Right cardiac atrium (tissue), 5 donors: ENCODE measurements at places on chromosomes 11 and 22. TPM values are rescaled to one million over a fixed set of nuclear protein-coding genes. Genes with fewer than 3 reads are reported as not detected.

GRCh38 chr11:120344302-120345004, 8.2 kb downstream of the ARHGEF12 start:
- no peak for DNase-seq

SF1 gene
- 72.8 TPM for polyA plus RNA-seq

DNA sequence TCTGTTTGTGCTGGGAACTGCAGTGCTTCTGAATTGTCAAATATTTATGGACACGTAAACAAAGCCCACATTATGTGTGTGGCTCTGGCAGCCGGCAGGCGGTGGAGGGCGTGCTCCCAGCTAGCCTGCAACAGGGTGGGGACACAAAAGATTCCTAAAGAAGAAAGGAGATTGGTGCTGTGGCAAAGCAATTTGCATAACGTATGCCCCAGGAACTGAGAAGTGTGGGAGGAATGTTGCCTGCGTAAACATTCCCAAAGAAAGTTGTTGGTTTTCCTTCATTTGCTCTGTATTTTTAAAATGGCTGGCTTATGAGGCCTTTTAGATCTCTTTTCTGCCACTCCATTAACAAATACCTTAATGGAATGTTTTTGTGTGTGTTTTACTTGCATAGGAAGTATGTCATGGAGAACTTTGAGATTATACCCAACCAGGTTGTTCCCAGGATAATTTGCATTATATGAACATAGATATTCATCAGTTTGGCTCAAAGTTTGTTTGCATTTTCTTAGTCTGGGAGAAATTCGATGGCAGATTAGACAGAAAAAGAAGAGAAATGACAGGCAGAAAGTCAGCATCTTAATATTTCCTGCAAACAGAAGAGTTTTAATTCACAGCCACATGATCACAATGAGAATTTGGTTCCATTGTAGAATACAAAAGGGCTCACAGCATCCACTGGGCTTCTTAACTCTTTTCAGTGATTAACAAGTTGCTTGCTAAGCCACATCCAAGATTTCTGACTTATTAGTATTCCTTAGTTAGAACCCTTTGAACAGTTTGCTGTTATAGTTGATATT, 41.8 kb upstream of the DLAT start:
- no peak for DNase-seq

DNA sequence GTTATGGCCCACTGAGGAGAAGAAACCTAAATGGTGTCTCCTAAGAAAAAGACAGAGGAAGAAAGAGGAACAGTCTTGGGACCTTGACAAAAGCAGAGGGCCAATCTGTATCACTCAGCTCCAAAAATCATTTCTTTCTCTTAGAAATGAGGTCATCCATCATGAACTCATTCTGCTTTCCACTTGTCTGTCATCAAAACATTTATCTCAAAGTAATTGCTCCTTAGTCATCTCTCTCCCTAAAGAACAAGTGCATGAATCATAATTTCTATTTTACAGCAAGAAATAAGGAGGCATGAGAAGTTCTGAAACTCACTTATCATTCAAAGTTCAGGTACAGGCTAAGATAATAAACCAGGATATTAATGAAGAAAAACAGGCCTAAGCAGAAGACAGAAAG, 375.6 kb downstream of the KCNA4 start:
- no peak for DNase-seq

POU2AF3 gene
- polyA plus RNA-seq, result 0.61 TPM

GRCh38 chr22:25282671-25283561, 63.5 kb downstream of the CRYBB2 start:
- no peak for DNase-seq

DNA sequence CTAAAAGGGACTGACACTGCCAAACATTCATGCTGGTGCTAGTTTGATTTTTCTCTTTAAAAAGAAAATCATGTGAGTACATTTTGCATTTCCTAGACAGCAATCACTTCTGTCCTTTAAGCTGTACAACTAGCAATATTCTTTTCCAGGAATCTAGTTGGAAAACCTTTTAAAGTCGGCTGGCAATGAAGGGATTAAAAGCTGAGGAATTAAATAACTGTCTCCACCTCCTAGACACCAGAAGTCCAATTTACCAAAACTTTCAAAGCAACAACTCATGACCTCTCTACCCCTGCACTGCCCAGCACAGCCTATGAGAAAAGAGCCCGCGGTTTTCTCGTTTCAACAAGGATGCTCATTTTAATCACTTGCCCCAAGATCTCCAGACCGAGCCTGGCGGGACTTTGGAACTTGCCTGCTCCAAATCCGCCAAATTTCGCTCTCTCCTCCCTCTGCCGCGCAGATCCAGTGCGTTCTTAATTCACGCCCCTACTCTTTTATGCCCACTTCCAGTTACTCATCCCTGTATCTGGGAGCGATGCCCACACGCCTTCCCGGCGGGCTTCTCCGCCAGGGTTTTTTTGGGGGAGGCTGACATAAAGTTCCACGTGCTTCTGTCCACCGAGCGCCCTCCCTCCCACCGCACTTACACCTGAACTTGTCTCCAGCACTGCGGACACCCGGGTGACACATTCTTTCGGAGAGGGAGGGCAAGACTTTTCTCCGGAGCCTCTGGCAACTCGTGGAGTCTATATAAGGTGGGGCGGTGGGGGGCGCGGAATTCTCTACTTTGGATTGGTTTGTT, 2.5 kb downstream of the MPPED2 start:
- DNase-seq, result peak; percentile 19

PGM2L1 gene
- polyA plus RNA-seq, result 0.84 TPM

DNA sequence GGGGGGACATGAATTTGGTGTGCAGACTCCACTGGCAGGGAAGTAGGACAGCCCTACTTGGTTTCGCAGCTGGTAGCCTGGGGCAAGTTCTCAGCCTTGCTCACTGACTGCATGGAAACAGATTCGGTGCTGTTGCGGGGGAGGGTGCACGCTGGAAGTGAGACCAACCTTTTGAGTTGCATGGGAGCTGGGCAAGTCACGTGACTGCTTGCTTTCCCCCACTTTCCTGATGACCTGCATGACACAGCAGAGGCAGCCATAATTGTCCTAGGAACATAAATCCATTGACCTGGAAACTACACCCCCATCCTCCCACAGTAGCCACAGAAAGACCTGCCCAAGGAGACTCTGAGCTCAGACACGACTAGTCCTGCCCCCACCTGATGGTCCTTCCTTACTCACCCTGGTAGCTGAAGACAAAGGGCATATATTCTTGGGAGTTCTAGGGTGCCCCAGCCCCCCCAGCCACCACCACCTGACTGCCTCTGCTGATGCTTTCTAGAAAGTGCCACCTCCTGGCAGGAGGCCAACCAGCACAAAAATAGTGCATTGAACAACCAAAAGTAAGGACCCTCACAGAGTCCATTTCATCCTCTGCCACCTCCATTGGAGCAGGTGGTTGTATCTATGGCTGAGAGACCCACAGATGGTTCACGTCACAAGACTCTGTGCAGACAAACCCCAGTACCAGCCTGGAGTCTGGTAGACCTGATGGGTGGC, 4.1 kb upstream of the HBG2 start:
- DNase-seq, result no peak

DNA sequence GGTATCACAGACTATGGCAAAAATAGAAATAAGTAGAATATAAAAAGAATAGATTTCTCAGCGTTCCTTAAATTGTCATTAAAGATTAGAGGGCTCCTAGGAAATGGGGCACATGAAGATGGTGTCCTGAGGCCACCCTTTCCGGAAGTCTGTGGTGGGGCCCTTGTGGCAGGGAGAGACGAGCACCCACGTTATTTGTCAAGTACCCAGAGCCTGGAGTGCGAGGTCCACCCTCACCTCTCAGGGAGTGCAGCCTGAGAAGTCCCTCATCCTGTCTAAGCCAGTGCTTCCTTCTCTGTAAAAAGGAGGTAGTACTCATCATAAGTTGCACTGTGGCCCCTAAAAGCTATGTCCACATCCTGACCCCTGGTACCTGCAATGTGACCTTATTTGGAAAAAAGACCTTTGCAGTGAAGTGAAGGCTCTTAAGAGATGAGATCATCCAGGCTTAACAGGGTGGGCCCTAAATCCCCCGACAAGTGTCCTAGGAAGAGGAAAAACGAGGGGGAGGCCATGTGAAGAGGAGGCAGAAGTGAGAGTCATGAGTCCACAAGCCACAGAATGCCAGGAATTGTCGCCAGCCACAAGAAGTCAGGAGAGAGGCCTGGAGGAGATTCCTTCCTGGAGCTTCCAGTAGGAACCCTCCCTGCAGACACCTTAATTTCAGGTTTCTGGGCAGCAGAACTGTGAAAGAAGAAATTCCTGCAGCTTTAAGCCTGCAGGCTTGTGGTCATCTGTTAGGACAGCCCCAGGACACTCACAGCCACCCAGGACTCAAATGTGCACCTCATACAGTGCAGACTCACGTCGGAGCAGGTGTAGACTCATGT, 76.8 kb upstream of the CCND1 start:
- no peak for DNase-seq

DNA sequence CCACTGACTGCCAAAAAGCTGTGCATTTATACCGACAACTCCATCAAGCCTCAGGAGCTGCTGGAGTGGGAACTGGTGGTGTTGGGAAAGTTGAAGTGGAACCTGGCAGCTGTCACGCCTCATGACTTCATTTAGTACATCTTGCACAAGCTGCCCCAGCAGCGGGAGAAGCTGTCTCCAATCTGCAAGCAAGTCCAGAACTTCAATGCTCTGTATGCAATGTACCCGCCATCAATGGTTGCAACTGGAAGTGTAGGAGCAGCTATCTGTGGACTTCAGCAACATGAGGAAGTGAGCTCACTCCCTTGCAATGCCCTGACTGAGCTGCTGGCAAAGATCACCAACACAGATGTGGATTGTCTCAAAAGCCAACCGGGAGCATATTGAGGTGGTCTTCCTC, at the start of gene SLC22A25:
TSS of gene SLC22A25 (minus strand) at position 67 of the 400 bp plus-strand sequence. CDS start 13,947 bp downstream, outside the sequence.
- peak; percentile 20 for DNase-seq

PACSIN2 gene
- 40.4 TPM for polyA plus RNA-seq

NCF4 gene
- 3.6 TPM for polyA plus RNA-seq

RFPL2 gene
- not detected for polyA plus RNA-seq

GRCh38 chr11:61352038-61352437, 9.6 kb downstream of the CYB561A3 start:
- no peak for DNase-seq

- DNase-seq, result peak; percentile 36
These were observed 346 bp downstream of the FJX1 start for GRCh38 chr11:35618497-35619115.

GRCh38 chr11:69361466-69361865, 67.5 kb downstream of the MYEOV start:
- no peak for DNase-seq

- DNase-seq, result peak; percentile 72
These were observed 80.2 kb downstream of the PLEKHA7 start for GRCh38 chr11:16933756-16934603.

DNA sequence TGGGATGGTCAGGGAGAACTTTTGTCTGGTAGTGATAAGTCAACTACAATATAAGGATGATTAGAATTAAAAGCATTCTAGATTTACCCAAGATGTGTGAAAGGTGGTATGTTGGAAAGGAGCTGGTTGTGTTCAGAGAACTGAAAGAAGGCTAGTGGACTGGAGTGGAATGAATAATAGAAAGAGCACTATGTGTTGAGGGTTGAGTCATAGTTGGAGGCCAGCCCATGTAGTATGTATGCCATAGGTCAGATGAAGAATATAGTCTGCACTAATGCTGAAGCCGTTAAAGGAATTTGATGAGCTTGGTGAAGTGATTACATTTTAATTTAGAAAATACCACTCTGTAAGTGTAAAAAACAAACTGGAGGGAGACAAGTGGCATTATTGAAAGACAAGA, 514.1 kb downstream of the CNTN5 start:
- DNase-seq, result no peak

FIBIN gene
- 15.2 TPM for polyA plus RNA-seq

- DNase-seq, result no peak
These were observed 50.7 kb downstream of the TMEM123 start for GRCh38 chr11:102401905-102402304.

PRRG4 gene
- polyA plus RNA-seq, result 1.9 TPM

GAL3ST1 gene
- 0.75 TPM for polyA plus RNA-seq

DNA sequence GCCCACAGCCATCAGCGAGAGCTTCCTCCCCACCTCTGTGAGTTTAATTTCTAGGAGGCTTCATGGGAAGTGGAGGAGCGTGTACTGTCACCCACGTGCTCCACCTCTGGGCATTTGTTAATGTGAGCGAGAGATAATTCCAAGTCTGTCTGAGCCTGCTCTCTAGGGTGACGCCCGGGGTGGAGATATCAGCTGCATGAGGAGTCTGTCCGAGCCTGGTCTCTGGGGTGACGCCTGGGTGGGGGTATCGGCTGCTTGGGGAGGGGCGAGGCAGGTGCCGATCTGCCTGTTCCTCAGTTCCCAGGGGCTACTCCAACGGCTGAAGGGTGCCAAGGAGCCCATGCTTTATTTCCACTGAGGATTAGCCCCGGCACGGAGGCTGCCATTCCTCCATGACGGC, 735.0 kb downstream of the BRD1 start:
- DNase-seq, result no peak

GRCh38 chr22:43171607-43172006, 15.3 kb downstream of the TTLL12 start:
- DNase-seq, result peak; percentile 23

DNA sequence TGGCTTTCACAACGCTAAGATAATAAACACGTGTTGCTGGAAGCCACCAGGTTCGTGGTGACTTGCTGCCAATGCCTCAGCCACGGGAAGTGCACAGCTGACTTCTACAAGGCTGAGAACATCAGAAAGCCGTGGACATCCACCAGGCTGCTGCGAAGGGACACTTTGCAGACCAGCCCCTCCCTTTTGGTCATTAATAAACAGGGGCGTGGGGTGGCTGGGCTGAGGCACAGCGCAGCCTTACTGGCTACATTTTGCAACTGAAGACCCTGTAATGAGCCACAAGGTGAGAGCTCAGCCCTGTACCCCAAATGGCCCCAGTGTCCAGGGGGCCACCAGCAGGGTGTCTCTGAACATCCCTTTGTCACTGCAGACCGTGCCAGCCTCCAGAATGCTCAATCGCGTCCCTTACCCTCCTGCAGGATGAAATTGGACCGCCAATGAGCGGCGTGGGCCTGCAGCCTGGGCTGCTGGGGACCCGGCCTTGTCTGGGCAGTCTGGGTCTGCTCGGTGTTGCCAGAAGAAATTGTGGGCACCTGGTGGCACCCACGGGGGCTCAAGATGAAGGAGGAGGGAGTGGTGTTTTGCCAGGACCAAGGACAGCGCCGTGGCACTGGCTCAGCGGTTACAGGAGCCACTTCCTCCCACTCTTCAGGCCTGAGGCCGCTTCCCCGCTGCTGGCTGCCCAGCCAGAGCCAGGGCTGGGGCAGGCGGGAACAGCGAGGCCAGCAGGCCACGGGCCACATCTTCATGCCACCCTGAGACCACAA, 181.9 kb downstream of the CTTN start:
- DNase-seq, result no peak

DNA sequence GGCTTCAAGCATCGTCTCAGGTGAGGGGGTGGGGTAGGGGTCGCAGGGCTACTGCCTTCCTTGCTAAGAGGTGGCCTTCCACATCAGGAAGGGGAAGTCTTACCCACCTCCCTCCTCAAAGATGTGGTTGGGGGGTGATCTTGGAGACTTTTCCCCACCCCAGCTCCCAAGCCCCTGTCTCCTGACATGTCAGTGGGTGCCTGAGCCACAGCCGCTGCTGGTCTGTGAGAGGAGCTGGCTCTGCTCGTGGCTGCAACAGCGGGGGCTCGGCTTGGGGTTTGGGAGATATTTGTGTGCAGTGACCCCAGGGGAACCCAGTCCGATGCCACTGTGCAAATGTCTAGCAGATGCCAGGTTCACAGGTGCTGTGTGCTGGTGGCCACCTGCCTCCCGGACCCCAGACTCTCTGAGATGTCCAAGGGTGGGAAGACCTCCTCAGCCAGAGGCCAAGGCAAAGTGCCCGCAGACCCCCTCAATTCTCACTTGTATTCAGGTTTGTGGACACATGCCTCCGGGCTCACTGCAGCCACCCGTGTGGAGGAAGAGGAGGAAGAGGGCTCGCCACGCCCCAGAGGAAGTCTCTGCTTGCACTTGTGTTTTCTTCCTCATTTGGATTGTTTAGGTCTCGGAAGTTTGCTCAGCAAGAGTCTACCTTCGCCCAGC, 1.9 kb downstream of the KCNQ1 start:
- no peak for DNase-seq

SCGB2A2 gene
- polyA plus RNA-seq, result not detected
